ENCODE measurements at places on chromosomes 13 and 19.

GRCh38 chr13:20136781-20137703 is 23.8 kb downstream of the GJA3 start:
- peak; percentile 15 for DNase-seq

- DNase-seq = no peak
Measured at GRCh38 chr19:5128251-5128935, 159.5 kb downstream of the KDM4B start.

DNA sequence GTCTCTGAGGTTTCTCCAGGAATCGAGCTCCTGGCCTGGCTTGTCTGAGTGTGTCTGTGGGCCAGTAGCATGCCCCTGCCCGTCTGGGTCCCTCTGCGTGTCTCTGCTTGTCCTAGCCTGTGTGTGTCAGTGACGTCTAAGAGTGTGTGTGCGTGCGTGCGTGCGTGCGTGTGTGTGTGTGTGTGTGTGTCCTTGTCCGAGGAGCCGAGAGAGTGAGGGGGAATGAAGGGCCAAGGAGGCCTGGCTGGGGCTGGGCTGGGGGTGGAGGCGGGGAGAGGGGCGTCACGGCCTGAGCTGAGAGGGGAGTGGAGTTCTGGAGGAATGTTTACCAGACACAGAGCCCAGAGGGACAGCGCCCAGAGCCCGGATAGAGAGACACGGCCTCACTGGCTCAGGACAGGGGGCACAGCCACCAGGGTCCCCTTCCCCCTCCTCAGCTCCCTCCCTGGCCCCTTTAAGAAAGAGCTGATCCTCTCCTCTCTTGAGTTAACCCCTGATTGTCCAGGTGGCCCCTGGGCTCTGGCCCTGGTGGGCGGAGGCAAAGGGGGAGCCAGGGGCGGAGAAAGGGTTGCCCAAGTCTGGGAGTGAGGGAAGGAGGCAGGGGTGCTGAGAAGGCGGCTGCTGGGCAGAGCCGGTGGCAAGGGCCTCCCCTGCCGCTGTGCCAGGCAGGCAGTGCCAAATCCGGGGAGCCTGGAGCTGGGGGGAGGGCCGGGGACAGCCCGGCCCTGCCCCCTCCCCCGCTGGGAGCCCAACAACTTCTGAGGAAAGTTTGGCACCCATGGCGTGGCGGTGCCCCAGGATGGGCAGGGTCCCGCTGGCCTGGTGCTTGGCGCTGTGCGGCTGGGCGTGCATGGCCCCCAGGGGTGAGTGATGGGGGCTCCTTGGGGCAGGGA is at the start of gene AXL:
TSS of gene AXL (plus strand) at position 609 of the 893 bp plus-strand sequence. CDS start at position 779, 170 bp downstream.
- DNase-seq = no peak

- DNase-seq = no peak
Measured at GRCh38 chr19:53977991-53978731, 13.3 kb upstream of the CACNG6 start.

DNA sequence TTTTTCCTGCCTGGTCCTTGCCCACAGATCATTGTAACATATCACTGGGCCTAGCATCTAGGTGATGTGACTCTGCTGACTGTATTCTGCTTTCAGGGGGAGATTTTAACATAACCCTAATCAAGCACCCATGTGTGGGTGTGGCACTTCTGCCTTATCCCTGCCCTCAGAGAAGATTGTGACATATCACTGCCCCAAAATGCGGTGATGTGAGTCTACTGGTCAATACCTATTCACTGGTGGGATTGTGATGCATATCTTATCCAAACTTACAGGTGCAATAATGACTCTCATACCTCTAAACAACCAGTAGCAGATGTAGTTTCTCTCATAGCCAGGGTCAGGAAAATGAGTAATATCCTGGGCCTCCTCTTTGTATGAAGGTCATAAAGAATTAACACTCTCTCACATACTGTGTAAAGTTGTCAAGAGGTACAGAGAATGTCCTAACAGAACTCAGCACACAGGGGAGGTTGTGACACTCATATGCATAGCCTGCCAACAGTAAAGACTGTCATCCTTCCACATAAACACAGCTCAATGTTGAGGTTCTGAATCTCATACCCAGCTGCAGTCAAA is 12.1 kb upstream of the ZNF681 start:
- DNase-seq = no peak

DNA sequence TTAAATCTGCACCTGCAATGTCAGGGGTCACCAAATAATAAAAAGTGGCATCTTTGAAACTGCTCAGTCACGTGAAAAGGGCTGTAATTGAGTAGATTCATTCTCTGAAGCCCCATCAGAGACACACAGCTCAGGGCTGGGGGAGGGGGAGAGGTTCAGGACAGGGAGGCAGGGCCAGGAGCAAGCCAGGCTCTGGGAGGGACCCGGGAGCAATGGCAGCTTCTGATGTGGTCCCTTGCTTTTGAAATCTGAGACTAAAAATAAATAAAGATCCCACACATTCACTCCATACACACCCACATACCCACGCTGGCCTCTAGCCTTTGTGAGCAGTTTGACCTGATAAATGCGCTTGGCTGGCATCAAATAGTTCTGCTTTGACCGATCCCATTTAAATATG is 32.8 kb downstream of the GSX1 start:
- DNase-seq = no peak

DNA sequence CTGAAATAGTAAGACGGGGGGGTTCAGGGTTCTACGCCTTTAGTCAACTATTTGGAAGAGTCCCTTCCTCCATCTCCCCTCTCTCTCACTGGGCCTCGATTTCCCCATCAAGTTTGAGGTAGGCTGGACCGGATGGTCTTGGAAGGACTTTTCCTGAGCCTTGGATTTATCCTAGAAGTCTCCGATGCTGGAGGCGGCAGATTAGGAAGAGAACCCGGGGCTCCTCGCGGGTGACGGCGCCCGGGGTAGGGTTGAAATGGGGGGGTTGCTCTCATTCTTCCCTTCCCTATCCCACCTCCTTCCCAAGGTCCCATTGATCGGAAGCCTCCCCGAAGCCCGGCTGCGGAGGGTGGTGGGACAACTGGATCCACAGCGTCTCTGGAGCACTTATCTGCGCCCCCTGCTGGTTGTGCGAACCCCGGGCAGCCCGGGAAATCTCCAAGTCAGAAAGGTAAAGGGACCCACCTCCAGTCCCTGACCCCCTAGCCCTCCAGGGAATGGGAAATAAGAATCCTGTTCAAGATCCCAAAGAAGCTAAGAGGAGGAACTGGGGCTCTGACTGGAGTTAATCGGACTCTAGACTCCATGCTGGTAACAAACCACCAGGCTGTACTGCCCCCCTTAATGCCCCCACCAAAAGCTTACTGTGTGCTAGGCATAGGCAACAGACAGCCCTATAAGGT is 781 bp downstream of the QPCTL start:
- peak; percentile 68 for DNase-seq
